ENCODE measurements at places on chromosomes 7 and 10.

DNA sequence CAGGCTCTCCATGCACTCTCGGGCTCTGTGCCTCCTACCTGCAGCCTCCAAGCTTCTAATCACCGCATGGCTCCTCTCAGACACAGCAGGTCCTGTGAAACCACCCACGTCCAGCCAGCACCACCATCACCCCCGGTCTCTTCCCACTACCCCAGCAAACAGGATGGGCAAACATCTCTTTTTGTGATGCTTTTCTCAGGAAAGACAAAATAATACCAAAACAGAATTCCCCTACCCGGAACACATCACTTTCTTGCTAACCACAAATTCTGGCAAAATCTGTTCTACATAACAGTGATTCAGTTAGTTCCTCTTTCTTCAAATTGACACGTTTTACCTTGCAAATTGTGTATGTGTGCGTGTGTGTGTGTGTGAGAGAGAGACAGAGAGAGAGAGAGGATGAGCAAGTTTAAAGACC, 6.5 kb downstream of the SNX8 start:
- no peak for DNase-seq

DNA sequence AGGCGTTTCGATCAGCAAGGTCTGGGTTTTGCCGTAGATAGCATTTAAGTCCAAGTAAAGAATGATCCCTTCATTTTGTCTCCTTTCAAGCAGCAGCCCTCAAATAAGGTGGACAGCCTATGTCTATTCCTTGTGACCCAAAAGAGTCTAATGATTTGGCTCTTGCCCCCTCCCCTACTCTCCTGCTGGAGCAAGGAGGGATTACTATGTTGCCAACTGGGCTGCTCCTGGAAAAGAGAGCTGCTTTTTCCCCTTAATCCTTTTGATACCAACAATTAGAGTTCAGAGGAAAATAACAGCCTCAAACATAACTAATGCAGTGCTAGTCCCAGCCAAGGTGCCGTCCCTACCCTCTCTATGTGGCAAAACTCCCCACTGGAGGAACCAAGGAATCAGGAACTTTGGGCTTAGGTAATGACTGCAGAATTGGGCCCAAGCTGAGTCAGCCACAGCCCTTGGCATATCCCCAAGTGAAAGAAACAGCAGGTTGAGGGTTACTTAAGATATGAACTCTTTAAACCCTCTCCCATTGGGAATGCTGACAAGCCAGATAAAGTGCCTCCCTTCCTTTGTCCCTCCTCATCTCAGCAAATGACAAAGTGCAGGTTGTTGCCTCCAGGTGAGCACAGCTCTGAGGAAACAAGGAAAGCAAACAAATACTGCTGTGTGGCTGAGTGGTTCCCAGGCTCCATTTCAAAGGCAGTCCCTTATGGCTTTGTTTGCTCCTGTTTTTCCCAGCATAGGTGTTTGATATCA, 643.7 kb downstream of the INHBA start:
- no peak for DNase-seq

- DNase-seq: no peak
These were observed 1.4 kb downstream of the MTURN start for GRCh38 chr7:30136117-30136731.

DNA sequence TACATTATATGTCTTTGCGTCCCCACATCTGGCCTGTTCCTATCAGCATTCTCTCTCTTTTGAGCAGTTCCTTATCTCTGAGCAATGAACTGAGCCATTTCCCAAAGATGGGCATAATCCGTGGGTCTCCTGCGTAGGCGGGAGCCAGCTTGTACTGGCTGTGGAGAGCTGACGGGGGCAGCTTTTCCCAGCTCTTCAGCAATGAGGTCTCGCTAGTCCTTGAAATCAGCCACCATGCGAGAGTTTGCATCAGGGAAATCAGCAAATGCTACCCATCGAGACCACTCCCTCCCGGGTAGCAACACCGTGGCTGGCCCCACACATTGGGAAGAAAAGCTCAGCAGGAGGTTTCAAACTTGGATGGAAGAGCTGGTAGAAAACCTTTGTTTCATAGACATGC, 51.9 kb upstream of the FAM180A start:
- DNase-seq: no peak

- DNase-seq: no peak
These were observed 54.1 kb upstream of the CARD11 start for GRCh38 chr7:3097734-3098133.

DNA sequence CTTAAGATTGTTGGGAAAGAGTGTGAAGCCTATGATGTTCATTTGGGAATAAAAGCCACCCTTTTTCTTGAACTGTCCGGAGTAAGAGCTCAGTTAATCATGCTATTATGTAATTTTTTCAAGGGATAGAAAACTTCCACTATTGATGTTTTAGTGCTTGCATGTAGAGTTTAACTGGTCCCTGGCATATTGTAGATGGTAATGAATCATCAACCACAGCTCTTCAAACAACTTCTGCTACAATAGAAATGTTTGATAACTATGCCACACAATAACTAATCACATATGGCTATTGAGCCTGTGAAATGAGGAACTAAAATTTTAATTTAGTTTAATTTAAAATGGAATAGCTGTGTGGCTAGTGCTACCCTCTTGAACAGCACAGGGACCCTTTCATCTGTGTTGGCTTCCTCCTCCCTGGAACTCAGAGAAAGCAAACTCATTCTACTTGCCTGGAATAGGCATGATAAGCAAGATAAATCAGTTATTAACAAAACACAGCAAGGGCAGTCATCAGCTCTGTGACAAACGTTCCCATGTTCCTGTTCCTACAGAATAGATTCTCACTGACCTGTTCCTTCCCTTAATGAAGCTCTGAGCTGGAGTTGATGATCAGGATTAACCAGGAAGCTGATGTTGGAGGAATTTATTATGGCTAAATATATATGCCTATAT, 4.9 kb upstream of the SRI start:
- no peak for DNase-seq

DNA sequence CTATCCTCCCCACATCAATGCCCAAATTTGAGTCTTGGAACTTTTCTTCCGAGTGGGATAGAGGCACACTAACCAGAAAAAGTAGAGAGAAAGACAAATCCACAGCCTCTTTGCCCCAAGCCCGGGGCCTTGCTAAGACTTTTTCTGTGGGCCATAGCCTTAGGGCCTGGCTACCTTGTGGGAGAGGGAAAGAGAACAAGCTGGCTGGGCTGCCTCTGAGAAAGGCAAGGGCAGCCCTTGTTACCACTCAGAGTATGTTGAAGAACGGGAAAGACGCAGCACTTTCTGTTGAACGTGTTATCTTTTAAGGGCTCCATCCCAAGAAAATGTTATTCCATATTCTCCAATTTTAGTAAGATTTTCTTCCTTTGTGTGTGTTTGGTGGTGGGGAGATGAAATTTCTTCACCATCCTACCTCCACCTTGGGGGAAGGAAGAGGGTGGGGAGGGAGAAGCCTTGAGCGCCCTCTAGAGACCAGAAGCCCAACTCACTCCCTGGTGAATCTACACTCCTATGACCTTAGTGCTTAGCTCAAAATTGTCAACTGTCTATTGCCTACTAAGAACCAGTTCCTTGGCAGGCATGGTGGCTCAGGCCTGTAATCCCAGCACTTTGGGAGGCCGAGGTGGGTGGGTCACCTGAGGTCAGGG, 3.9 kb upstream of the NRF1 start:
- DNase-seq: no peak

DNA sequence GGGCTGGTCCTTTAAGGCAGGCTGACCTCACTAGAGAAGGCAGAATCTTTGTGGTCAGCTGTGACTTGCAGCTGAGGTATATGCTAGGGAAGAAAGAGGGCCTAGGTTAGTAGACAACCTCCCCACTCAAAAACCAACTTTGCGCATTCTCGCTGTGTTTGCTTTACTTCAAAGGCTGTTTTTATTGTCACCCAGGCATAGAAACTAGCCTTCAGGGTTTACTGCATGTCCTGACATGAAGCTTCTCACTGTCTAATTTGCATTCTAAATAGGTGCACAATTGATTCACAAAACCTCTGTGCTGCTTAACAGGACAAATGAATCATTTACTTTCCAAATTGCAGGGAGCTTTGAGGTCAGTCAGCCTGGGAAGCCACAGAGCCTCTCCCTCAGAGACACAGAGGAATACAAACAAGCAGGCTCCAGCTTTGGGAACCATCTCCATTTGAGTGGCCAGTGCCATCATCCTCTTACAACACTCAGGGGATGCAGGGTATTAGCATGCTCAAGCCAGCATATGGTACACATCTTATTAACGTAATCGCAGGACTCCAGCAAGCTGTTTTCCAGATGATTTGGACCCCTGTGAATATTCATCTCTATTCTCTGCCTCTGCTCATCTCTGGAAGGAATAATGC, 596.4 kb upstream of the GHITM start:
- DNase-seq: no peak

DNA sequence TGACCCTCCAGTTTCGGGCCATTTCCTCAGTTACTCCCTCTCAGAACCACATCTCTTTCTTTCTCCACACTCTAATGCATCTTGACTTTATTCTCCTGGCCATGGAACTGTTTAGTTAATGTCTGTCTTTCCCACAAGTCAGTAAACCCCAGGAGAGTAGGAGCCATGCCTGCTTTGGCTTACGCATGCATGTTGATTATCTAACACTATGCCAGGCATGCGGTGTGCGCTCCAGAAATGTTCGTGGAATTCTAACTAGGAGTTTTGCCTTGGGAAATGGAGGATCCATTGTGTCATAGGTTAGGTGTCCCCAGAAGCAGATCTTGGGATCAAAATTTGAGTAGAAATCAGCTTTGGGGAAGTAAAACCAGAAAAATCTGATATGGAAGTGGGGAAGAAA, 308.9 kb downstream of the GRID1 start:
- no peak for DNase-seq

DNA sequence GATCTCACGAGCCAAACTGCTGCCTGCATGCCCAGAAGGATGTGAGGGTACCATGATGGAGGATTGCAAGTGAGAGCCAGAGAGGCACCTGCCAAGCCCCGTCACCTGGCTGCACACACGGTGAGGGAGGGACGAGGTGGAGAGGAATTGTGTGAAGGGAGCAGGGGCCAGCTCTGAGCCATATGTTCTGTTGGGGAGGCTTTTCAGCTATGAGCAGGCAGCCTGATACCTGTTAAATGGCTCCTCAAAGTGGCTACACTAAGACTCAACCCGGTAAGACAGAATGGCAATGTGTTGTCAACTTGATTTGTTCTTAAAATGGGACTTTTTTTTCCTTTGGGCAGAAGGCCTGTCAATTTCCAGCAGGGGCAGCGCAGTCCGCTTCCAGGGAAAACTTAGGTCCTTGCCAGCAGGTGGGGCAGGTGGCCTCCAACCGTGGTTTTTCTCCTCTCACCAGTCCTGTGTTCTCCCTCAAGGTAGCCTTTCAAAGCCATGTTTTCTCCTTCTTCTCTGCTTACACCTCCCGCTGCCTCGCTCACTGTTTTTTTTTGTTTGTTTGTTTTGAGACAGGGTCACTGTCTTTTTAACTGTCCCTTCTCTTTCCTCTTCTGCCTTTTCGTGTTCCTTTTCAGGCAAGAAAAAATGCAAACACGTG, 57.7 kb upstream of the ZNRF2 start:
- DNase-seq: no peak

- no peak for DNase-seq
These were observed 45.3 kb upstream of the ANKRD1 start for GRCh38 chr10:90966146-90966545.

- no peak for DNase-seq
These were observed 11.2 kb downstream of the GPR146 start for GRCh38 chr7:1055491-1055955.

- DNase-seq: peak; percentile 36
These were observed at the start of gene ADAM12 for GRCh38 chr10:126387931-126388911. Gene ADAM12 (minus strand): TSS chr10:126388477. CDS start chr10:126388145, 332 bp downstream.

- DNase-seq: no peak
These were observed 31.8 kb upstream of the BMPER start for GRCh38 chr7:33873518-33873917.

DNA sequence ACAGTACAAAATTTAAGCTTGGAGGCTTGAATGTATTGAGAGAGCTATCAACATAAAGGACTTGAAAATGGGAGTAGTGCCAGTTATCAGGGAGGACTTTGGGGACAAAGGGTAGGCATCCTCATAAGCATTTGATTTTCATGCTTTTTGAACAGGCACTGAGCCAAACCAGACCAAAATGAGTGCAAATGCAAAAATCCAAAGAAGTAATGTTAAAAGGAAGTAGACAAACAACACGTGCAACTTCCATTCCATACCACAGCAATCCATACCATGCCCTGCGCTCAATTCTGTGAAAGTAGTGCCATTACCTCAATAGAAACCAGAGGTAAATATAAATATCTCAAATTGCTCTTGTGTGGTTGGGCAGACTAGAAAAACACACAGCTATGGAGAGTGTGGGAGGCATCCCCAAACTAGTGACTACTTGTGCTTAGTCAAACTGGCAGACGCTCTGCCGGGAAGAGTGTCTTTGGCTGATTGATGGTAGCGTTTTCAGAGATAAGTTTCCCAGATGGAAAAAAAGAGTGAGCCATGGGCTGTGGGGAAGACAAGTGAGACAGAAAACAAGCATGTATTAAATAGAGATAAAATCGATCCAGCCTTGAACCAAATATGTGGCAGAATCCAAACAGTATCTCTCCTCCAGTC, 161.5 kb downstream of the CREB5 start:
- no peak for DNase-seq

DNA sequence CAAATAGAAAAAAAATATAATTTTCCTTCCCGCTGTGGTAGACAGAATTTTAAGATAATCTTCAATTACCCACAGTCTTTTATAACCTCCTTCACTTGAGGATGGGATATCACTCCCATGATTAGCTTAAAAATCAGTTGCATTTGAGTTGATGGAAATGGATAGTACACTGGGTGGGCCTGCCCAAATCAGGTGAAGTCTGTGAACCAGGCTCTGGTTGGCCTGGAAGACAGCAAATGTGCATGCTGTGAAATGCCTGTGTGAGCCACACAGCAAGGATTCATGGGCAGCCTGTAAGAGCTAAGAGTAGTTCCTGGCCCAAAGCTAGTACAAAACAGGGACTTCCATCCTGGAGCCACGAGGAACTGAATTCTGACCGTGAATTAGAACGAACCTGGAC, 548.0 kb downstream of the CALN1 start:
- DNase-seq: no peak

GRCh38 chr10:107269626-107270025, 105.1 kb upstream of the SORCS1 start:
- no peak for DNase-seq

DNA sequence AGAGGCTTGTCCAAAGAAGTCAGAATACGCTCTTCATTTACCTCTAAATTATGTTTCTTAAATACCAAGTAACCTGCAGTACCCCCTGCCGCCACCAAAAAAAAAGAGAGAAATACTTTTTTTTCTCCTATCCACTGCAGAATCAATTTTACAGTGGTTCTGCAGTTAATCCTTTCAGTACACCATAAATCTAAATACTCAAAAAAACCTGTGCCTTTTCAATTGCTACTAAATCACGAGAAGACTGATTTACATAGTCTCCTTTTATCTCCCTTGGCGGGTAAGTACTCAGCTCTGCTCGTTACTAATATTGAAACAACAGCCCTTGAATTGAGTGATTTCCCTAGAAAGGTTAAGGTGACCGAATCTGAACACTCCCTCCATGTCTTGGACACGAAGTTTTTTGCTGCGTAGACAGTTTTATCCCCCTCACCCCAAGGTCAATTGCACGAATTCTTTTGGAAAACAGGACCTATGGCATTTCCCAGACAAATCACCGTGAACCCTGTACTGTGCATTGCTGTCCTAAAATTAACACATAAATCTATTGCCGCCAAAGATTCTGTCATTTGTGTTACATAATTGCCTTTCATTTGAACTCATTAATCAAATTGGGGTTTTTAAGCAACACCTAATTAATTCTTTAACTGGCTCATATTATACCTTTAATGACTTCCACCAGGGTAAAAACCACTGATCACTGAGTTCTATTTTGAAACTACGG, 512 bp upstream of the VIM start:
- no peak for DNase-seq
